ENCODE measurements at places on chromosomes 1 and 21.
A peak's percentile ranks its signal among the peaks of the same experiment; 100 is the strongest.

- no peak for DNase-seq
Observed at GRCh38 chr1:184033711-184034167, 3.8 kb downstream of the COLGALT2 start.

GRCh38 chr21:29091033-29091432 lies 17.6 kb upstream of the CCT8 start:
- DNase-seq, result no peak

GRCh38 chr1:32894681-32895080 lies 6.5 kb downstream of the TMEM54 start:
- DNase-seq, result no peak

DNA sequence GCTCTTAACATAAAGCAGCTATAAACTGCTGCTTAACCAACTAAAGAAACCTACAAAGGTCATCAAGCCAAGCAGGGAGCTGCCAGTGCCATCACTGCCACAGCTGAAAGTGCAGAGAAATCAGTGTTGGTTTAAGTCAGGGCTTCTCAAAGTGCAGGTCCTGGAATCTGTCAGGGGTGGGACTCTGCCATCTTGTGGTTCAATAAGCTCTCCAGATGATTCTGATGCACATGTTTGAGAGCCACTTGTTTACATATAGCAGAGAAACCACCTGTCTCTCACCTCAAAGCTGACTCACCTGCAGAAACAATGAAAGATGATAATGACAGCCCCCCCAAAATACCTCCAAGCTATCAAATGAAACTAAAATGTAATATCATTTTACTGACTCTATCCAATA lies 49.3 kb downstream of the SH3GLB1 start:
- DNase-seq, result no peak

DNA sequence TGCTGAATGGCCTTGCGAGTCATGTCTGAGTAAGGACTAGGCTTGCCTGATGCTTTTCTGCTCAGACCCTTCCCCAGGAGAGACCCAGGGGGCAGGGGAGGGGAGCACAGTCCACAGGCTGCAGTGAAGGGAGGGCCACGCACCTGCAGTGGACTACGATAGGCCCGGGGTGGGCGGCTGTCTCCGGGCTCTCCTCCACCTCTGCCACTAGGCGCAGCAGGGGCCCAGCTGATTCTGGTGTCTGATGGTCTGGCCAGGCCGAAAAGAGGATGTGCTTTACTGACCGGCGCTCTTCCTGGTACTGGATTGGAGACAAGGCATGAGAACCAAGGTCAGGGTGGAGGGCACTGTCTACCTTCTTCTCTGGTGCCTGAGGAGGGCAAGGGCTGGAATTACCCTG lies 7.9 kb upstream of the ARL8A start:
- no peak for DNase-seq

GRCh38 chr1:231603598-231604275 lies 22.9 kb upstream of the DISC1 start:
- no peak for DNase-seq

DNA sequence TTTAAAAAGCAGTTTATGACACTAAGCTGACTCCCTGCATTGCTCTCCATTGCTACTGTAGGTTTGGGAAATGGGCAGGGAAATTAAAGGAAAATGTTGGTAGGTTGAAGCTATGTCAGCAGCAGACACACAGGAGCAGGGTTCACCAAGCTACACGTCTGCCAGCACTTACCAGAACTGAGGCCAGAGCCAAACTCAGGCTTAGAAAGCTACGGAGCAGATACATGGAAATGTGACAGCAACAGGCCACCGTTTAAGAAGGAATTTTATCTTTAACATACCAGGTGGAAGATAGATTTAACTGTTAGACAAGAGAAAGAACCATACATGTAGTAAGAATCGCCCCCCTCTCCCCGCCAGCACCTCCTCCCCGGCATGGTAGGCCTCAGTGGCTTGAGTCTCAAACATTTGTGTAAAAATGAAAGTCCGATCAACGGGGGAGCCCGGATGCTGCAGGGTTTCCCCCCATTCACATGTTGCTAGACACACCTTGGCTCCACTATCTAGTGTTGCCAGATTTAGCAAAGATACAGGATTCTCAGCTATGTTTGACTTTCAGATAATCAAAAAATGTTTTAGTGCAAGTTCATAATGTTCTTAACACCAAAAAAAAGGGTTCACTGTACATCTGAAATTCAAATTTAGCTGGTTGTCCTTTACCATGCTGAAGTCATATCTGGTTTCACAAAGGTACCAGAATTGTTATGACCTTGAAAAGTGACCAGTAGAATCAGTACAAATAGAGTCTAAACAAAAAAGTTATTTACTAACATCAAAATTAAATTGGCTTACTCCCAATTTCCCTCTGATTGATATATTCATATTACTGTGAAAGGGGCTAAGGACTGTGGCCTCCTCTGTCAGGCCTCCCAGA lies 6.7 kb downstream of the OR2T11 start:
- DNase-seq, result no peak

GRCh38 chr1:38451541-38451993 lies 405.0 kb upstream of the POU3F1 start:
- DNase-seq, result no peak

DNA sequence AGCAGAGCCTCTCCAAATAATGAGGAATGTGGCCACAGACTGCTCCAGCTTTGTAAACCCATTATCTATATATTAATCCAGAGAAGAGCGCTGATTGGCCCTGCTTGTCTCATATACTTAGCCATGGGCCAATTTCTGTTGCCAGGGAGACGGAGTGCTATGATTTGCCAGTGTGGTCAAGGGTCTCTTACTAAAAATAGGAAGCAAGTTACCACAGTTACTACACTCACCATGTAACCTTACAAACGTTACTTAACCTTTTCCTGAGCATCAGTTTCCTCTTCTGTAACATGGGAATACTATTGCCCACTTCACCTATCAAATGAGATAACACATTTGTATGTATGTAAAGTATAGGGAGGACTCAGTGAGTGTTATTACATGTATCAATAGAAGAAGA lies 7.7 kb upstream of the S100A2 start:
- no peak for DNase-seq

- no peak for DNase-seq
Observed at GRCh38 chr21:45721671-45722070, 78.1 kb downstream of the PCBP3 start.

DNA sequence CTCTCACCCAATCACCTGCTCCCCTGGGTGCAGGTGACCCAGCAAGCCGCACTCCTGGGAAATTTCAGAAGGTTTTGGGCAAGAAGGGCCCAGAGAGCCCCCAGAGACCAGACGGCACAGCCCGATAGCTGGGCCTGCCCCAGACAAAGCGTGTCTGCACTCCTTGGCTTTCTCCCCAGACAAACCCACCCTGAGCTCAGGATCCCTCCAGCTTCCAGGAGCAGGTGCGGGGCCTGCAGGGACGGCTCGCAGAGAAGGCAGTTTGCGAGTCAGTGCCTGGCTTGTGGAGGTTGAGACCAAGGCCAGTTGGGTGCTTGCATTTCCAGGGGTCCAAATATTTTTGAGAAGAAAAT lies 6.7 kb downstream of the PDE9A start:
- no peak for DNase-seq

GRCh38 chr1:93960641-93961147 lies 51.5 kb upstream of the GCLM start:
- no peak for DNase-seq

- DNase-seq, result no peak
Observed at GRCh38 chr1:2837316-2837715, 35.8 kb upstream of the TTC34 start.

DNA sequence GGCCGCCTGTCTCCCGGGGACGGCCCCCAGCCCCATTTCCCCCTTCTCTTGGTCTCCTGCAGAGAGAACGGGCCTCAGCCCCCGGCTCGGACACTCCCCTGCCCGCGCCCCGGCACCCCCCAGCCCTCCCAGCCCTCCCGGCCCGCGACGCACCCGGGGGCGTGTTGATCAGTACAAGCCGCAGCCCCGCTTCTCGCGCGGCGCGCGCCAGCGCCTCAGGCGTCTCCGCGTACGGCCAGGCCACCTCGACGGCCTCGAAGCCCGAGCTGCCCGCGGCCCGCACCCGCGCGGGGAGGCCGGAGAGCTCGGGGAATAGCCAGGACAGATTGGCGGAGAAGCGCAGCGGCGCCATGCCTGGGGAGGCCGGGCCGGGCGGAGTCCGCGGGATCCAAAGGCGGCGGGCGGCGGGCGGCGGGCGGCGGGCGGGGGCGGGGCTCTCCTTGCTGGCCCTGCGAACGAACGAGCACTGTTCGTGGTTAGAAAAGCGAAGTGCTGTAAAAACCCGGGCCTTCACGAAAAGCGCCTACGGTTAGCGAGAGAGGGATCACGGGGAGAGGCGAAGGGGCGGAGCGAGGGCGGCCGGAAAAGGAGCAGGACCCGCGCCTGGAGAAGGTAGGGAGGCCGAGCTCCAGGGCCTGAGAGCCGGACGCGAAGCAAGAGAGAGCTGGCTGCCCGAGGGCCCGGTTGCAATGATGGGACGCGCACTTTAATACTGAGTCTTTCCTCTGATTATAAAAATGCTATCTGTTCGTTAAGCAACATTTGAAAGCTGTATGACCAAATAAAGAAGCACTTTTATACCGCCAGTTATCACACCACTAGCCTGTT lies at the start of gene HYI:
HYI (minus strand) TSS at position 490 of the 828 bp plus-strand sequence; CDS start at position 352, 138 bp downstream.
- peak; percentile 61 for DNase-seq

GRCh38 chr1:20372676-20373075 lies 82.0 kb downstream of the VWA5B1 start:
- no peak for DNase-seq

DNA sequence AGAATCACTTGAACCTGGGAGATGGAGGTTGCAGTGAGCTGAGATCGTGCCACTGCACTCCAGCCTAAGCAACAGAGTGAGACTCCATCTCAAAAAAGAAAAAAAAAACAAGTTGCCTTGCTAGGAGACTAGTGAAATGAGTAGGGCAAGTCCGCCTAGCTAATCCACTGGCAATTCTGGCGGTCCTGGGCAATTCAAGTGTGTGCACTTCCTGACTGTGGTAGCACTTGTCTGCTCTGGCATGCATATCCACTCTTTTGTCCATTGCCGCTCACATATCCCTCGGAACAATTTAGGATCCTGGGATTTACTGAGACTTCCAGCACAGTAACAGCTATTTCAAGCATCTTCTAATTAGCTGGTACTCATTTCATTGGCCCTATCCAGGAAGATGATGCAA lies 426.3 kb upstream of the ADGRL2 start:
- no peak for DNase-seq

DNA sequence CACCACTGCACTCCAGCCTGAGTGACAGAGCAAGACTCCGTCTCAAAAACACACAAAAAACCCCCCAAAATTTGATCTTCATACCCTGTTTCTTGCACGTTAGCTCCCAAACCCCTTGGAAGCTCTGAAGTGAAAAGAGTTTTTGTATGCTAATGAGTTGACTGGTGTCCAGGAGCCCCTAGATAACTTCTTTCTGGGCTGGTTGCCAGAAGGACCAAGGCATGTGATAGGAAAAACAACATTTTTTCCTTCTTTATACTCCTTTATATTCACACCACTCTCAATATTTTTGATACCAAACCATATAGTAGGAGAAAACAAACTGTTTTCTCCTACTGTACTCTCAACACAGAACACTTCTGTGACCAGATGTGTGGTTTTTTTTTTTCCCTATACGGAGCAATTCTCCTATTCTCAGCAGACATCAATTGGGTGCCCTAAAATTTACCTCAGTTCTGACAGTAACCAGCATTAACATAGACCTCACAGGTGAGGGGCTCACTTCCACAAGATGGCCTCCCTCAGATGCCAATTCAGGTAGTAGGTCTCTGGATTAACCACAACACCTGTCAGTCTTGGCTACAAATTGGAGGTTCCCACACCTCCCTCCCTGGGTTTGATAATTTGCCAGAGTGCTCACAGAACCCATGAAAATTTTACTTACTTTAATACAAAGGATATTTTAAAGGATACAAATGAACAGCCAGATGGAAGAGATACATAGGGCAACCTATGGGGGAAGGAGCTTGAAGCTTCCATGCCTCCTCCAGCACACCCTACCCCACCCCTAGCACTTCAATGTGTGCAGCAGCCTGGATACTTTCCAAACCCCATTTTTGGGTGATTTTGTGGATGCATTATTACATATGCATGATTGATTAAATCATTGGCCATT lies 25.6 kb downstream of the ZYG11B start:
- DNase-seq, result no peak

- no peak for DNase-seq
Observed at GRCh38 chr1:197811769-197812168, 36.5 kb upstream of the DENND1B start.

GRCh38 chr1:32361674-32362473 lies 411 bp downstream of the FAM229A start:
- DNase-seq, result no peak

GRCh38 chr1:34946211-34946610 lies 16.8 kb upstream of the DLGAP3 start:
- DNase-seq, result no peak

Data from AG09309 (cell line).